Sciatic nerve (tissue), 2 donors: ENCODE measurements at places on chromosomes 11 and 22. TPM values are rescaled to one million over a fixed set of nuclear protein-coding genes. Genes with fewer than 3 reads are reported as not detected.

DNA sequence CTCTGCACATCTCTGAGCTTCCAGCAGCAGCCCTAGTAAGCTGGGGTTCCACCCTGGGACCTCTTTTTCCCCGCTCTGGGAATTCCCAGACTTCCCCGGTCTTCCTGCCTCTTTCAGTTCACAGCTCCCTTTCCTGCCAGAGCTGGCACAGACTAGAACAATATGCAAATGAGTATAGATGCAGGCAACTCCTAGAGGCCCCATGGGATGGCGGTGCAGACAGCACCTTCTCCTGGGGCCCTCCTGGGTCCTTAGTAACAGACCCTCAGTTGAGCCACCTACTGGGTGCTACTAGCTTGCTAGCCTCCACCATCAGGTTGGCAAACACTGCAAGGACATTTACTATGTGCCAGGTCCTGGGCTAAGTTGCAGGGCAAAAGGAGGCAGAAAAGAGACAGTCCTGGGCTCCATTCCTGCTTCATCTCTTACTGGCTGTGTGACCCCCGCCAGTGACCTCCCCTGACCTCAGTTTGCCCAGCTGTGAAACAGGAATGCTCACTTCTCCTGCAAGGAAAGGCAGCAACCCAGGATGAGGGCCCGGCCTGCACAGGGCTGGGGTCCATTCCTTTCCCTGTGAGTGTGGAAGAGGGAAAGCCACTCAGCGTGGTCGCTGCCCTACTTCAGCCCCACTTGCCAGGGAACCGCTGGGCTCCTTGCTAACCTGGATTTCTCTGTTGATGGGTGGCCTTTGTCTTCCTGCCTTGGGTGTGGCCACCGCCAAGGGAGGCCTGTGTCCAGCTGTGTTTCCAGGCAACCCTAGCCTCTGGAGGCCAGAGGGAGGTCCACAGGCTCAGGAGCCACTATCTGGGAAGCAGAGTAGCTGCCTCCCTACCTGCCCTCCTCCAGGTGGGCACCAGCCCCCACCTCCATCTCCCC lies 7.3 kb downstream of the RELT start:
- DNase-seq: no peak

GRCh38 chr22:42930810-42931420 lies 73.8 kb upstream of the ARFGAP3 start:
- no peak for DNase-seq

DNA sequence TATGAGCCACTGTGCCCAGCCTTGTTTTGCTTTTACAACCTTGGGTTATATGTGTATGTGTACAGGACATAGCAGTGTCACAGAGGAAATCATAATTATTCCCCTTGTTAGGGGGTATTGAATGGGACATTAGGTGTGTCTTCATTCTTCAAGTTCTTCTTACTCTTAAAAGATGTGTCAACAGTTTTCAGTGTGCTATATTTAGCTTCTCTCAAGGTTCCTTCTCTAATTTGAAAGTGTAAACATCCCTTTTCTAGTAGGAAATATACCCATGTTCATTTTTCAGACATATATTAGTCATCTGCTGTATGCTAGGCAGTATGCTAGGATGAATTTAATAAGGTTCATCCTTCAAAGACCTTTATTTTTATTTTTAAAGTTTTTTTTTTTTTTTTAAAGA lies 17.1 kb downstream of the PCF11 start:
- DNase-seq: no peak

- DNase-seq: no peak
Observed at GRCh38 chr11:74460481-74461154, 6.7 kb downstream of the KCNE3 start.

- DNase-seq: no peak
Observed at GRCh38 chr11:66006891-66007176, 4.5 kb downstream of the BANF1 start.

GRCh38 chr22:48242461-48242864 lies 1480.0 kb downstream of the TBC1D22A start:
- peak; percentile 39 for DNase-seq

- no peak for DNase-seq
Observed at GRCh38 chr11:13090228-13090708, 81.2 kb downstream of the RASSF10 start.

Gene EXPH5
- total RNA-seq: 11.9 TPM
